NCI-H2081 treated with DMSO at 0.1 percent for 48 hours (cell line): ENCODE measurements at places on chromosomes 7 and 10.

DNA sequence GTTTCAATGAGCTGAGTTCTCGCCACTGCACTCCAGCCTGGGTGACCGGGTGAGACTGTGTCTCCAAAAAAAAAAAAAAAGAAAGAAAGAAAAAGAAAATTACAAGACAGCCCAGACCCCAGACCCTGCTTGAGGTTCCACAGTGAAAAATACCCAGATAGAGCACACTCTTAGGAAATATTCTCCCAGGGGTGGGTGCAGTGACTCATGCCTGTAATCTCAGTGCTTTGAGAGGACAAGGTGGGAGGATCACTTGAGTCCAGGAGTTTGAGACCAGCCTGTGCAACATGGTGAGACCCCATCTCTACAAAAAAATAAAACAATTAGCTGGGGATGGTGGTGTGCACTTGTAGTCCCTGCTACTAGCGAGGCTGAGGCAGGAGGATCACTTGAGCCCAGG lies 41.1 kb upstream of the GTF2IRD1 start:
- DNase-seq, result no peak

GRCh38 chr7:50607524-50608125 lies 42.4 kb upstream of the DDC start:
- no peak for DNase-seq

DNA sequence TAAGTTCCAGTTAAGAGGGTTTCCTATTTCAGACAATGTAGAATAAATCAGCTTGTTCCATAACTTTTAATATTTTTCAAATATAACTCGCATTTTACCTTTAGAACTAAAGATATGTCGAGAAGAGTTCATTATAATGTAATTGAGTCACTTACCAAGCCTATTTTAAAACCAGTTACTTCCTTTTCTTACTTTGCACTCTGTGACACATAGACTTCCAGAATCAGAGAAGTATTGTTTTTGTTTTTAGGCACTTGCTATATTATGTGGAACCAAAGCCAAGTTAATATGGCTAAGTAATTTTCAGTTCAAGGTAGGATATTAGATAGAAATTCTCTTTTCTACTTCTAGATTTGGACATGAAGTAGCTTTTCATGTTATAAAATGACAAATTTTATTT lies 182.7 kb upstream of the PRPS1L1 start:
- no peak for DNase-seq

DNA sequence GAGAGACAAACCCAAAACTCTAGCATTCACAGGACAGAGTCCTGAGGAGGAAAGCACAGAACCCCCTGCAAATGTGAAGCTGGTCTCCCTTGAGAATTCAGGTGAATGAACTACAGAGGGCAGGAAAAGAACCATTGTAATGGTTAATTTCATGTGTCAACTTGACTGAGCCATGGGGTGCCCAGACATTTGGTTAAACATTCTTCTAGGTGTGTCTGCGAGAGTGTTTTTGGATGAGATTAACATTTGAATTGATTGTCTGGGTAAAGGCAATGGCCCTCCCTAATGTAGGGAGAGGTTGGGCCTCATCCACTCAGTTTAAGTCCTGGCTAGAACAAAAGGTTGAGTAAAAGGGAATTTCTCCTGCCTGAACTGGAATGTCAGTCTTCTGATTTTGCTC lies 15.7 kb upstream of the CDK1 start:
- no peak for DNase-seq

GRCh38 chr10:51394039-51394438 lies 305.4 kb downstream of the CSTF2T start:
- DNase-seq, result no peak

DNA sequence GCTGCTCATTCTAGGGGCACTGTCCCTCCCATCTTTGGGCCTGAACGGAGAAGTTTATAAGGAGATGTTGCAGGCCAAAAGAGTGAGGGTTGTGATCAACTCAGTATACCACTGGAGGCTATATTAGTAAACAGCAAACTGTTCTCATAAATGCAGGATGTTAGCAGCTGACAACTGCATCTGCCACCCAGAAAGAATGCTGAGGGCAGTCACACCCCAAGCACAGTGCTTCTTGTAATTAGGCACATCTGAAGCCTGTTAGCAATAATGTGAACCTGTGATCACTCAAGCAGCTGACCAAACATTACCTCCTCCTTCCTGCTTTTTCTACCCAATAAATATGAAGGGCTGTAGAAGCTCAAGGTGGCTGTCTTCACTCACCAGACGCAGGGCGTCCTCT lies 38.4 kb upstream of the ZNF138 start:
- no peak for DNase-seq

- no peak for DNase-seq
Measured at GRCh38 chr10:48306870-48307710, 613 bp downstream of the MAPK8 start.

DNA sequence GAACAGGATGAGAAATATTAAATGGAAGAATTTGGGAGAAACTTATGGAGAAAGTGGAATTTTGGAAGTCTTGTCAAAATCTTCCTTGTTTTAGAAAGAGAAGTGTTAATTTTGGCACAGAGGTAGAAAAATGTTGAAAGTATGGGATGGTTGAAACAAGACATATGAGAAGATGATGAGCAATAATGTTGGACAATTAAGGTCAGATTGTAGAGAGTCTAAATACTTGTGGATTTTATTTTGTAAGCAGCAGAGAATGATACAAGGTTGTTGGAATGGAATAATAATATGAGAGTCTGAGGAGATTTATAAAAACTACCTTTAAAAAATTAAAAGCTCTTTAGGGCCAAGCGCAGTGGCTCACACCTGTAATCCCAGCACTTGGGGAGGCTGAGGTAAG lies 34.6 kb downstream of the PHTF2 start:
- DNase-seq, result no peak

GRCh38 chr7:935164-935873 lies 19.2 kb downstream of the ADAP1 start:
- no peak for DNase-seq

DNA sequence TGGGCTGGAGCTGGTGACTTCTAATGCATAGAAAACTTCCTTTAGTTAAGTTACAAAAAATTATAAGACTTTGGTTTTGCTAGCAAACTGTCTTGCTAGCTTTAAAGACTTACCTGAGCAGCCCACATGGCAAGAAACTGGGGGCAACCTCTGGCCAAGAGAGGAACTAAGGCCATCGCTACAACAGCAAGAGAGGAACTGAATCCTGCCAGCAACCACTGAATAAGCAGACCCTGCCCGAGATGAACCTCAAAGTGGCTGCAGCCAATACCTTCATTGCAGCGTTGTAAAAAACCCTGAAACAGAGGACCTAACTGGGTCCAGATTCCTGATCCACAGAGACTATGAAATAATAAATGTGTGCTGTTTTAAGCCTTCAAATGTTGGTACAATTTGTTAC lies 54.6 kb upstream of the STARD3NL start:
- no peak for DNase-seq

DNA sequence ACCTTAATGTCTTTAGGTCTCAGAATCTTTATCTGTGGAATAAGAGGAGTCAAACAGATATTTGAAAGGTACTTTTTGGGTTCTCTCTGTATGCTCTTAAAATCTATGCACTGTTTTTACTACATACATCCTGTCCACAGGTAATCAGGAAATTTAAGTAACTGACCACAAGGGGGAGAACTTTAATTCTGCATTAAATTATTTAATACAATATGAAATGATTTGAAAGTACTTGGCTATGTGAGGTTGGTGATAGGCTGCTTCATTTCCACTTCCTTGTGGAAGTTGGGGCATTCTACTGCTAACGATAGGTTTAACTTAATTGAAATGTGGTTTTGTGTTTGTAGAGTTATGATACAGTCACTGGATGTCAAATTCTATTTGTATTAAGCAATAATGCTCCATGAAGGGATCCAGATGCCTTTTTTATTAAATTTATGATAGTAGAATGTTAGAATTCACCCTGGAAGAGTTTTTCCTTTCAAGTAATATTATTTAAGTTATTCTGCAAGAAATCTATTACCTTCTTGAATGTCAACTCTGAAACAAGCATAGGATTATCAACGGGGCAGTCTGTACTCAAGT lies 6.0 kb downstream of the TEX47 start:
- peak; percentile 5 for DNase-seq

DNA sequence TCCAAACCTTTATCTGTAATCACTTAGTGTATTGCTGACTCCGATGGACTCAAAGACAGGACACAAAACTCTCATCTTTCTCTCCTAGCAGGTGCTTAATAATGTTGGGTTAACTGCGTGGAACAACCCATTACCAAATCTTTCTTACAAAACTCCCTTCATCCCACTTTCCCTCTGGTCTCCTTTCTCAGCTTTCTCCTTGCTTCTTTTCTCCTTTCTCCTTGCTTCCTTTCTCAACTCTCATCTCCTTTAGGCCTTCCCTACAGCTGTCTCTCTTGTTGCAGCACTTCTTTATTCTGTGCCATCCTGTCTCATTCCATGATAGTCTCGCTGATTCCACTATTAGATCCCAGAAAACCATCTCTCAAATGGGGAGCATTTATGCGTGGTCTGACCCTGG lies 67.5 kb downstream of the TNS3 start:
- no peak for DNase-seq

DNA sequence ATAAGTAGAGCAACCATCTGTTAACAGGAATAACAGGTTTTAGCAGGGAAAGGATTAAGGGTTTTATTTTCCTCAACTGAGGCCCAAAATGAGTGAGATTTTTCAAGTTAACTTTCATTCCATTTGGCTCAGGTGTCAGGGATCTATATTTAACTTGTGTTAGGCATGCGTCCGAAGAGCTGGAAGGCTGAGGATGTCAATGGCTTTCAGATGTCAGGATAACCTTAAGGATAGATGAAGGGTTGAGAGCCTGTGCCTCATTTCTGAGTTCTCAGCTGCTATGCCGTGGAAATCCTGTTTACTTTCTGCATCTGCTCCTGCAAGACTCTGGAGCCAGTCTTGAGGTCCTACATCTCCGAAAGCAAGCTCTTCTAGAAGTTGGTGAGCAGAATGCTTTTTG lies 36.4 kb upstream of the CD36 start:
- no peak for DNase-seq

DNA sequence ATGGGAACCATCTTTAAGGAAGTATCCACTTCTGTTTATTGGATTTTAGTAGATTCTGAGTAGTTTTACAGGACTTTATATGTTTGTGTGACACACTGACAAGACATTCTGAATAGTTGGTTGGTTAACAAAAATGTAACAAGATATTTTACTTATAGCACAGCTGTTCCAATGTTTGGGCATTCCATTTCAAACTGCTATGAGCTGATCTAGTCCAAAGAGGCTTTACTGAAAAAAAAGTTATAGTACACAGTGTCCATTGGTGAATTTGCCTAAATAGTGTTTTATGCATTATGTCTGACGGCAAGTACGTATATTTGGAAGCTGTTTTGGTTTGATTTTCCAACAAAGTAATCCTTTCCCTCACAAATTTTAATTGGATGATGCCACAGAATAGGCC lies 99.1 kb downstream of the SAMD9 start:
- DNase-seq, result no peak

DNA sequence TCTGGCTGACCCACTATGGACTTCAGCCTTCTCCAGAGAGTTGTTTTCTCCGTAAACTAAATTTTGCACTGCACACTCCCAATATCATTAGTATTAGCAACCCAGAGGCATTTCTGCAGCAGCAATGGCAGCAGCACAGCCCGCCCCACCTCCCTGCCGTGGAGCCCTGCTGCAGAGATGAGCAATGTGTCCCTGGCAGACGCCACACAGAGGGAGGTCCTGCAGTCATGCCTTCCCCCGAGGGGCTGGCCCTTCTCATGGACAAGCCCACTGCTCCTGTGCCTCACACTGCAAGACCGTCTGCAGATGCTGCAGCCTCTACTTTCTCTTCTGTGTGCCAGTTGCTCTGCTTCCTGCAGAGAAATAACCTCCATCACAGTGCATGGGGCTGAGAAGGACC lies 393.4 kb upstream of the MKI67 start:
- no peak for DNase-seq

GRCh38 chr10:13681095-13681494 lies 94.3 kb downstream of the PRPF18 start:
- DNase-seq, result peak; percentile 72

- DNase-seq, result no peak
Measured at GRCh38 chr10:5835446-5836095, 22.3 kb upstream of the GDI2 start.

DNA sequence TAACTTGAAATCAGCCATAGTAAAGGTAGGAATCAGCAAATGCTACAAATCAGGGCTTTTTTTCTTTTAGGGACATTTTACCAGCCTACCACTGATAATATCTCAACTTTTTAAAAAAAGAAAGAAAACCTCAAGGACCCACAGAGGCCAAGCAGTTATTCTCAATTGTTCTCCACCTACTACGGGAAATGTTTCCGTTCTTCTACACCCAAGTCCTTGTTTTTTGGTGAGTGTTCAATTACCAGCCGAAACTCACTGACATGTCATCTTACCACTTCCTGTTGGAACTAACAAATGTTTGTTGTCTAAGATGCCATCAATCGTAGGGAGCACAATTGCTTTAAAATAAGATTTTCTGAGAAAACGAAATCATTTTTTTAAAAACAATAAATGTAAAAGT lies 50.2 kb upstream of the CDK1 start:
- DNase-seq, result no peak

DNA sequence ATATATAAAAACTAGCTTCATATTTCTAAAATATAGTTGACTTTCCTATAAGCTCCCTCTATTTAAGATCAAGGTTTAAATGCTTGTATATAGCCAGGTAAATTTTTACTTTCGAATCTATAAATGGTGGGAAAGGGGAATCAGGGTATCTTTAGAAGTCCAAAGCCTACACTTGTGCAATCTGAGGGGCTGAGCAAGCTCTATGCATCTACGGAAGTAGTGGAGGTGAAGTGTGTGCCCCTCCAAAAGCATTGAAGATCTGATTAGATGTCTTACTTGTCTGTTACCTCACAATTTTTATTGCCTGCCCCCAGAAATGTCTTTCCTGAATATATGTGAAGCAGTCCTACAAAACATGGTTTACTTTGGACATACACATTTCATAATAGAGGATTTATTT lies 1.6 kb downstream of the AKAP9 start:
- no peak for DNase-seq

GRCh38 chr10:126880926-126881325 lies 24.3 kb upstream of the DOCK1 start:
- no peak for DNase-seq
